ENCODE measurements at places on chromosomes 7 and 10.

DNA sequence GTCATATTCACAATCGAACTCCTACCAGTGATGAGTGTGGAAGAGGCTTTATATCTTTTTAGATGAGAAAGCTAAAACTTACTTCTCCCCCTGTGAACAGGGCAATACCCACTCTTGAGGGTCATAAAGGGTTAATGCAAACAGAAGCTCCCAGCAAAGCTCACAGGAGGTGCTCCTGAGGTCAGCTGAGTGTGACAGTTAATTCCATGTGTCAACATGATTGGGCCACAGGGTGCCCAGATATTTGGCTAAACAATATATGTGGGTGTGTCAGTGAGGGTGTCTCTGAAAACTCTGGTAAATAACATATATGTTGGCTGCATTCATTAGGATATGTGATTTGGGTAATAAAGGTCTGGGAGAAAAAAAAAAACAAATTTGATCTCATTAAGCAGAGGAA, 86.0 kb downstream of the HIP1 start:
- no peak for DNase-seq

DNA sequence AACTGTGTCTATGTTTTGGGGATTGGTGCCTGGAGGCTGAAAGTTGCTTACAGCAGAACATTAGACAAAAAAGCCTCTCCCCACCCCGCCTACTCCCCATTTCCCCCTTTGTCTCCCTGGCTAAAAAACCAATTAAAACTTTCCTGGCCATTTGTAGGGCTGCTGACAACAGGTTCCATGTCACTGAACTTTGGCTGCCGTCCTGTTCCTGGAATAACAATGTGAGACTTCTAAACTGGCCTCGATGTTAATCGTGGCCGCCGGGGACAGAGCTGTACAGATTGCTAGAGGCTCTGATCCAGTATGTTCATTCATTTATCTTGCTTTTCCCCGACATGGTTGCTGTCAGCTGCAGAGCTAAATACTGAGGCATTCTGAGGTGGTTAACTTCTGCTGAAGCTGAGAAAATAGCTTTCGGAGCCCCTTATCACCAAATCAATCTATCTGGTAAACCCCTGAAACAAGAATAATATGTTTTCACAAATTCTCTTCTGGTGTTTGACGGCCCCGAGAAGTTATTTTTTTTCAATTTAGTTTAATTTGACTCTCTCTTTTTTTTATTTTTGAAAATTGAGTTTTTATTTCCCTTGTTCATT, 271.6 kb downstream of the GFRA1 start:
- DNase-seq: no peak

- no peak for DNase-seq
These were observed 68.8 kb downstream of the NRP1 start for GRCh38 chr10:33265621-33266020.

DNA sequence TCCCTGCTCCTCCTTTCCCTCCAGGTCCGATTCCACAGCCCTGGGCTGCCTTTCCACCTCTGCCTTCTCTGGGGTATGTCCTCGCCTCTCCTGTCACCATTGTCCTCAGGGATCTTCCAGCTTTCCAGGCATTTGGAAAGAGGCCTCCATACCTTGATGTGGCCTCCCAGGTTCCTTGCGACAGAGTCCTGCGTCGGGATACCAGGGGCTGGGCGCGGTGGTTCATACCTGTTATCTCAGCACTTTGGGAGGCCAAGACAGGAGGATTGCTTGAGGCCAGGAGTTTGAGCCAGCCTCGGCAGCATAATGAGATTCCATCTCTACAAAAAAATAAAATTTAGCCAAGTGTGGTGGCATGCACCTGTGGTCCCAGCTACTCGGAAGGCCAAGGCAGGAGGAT, 171.1 kb downstream of the CUX1 start:
- DNase-seq: no peak

DNA sequence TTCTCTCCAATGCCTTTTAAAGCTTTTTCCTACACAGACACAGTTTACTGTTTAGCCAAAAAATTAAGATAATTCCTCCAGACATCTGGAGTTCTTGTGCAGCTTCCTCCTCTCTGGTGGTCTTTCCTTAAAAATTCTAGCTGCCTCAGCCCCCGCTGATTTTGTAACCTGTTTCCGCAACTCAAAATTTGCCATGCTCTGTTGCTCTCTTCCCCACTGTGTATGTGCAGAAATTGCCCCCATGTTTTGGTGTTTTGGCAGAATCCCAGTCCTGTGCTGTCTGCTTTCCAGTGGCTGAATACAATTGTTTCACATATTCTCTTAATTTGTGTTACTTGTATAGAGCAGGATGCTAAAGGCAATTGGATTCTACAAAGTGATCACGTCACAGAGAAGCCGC, 151.7 kb upstream of the PRSS1 start:
- no peak for DNase-seq

- no peak for DNase-seq
These were observed 574.5 kb downstream of the ZWINT start for GRCh38 chr10:55786461-55787050.

DNA sequence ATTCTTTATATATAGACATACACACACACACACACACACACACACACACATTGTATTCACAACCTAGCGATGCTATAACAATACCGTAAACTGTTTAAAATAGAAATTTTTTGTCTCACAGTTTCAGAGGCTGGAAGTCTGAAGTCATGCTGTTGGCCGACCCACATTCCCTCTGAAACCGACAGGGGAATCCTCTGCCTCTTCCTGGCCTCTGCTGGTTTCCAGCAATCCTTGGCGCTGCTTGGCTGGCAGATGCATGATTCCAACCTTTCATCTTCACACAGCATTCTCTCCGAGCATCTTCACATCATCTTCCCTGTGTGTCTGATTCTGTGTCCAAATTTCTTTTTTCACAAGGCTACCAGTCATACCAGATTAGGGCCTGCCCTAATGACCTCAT, 94.8 kb downstream of the CCDC71L start:
- no peak for DNase-seq

DNA sequence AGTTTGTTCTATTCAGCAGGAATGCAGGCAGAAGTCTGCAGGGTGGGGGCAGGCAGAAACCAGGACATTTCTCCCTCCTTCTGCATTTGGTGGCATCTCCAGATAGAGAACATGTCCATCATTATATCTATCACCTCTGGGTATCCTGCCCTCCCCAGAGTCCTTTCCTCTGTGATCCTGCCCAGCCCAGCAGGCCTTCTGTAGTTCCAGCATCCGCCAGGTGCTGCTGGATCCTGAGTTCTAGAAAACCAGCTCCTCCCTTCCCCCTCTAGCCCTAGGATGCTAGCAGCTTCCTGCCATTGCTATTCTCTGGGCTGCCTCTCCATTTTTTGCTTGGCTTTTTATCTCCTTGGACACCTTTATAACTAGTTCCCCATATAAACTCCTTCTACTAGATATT, 180.3 kb downstream of the KCNMA1 start:
- DNase-seq: no peak

GRCh38 chr7:75058406-75058805, 15.2 kb downstream of the RCC1L start:
- DNase-seq: no peak

GRCh38 chr7:70596598-70596913, 535.4 kb upstream of the GALNT17 start:
- no peak for DNase-seq

DNA sequence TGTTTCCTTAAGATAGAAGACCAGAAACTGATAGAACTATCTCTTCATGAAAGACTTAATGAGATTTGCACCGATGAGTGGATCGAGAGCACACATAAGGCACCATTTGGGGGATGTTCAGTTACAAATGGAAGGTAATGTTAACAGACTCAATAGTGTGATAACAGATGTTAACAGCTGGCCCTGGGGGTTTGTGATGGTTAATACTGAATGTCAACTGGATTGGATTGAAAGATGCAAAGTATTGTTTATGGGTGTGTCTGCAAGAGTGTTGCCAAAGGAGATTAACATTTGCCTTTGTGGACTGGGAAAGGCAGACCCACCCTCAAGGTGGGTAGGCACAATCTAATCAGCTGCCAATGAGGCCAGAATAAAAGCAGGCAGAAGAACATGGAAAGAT, 130.5 kb upstream of the DGKB start:
- no peak for DNase-seq

DNA sequence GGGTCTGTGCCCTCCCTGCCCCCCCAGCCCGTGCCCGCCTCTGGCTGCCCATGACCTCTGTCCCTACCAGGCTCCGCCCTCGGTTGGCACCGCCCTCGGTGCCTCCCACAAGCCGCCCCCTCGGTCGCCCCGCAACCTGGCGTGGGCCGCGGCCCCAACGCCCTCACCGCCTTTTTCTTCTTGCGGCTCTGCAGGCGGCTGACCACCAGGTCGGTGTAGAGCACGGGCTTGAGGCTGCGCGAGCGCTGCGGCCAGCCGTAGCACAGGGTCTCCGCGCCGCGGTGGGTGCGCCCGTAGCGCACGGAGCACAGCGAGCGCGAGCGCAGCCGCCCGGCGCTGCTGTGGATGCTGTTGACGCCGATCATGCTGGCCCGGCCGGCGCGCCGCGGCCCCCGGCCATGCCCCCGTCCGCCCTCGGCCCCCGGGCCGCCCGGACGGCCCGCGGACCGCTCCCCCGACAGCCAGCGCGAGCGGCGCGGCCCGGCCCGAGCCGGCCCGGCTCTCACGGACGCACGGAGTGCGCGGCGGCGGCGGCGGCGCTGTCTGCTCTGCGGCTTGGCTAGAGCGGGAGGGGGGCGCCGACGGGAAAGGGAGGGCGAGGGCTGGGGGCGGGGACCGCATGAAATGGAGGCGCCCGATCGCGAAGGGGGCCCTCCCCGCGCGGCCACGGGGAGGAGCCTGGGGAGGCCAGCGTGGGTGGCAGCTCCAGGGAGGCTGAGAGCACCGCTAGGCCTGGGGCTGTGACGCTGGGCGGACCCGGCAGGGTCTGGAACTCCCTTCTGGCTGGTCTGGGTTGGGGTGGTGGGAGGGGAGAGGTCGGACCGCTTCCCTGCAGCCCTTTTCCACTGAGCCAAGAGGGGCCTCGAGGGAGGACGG, 9.6 kb downstream of the PSD start:
- no peak for DNase-seq
